ENCODE measurements at places on chromosomes 1 and 21.

GRCh38 chr21:44428281-44428960 is 26.9 kb upstream of the LRRC3 start:
- no peak for DNase-seq

DNA sequence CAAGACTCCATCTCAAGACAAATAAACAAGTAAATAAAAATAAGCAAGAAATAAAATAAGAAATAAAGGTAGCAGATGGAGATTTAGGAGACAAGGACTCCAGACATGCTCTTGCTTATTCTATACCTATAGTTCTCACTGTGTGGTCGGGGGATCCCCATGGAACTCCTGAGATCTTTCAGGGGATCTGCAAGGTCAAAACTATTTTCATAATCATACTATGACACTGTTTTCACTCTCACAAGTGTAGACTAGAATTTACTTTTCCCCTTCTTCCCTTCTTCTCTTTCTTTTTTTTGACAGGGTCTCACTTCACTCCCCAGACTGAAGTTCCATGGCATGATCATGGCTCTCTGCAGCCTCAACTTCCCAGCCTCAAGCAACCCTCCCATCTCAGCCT is 29.8 kb upstream of the NLRP3 start:
- DNase-seq = no peak

DNA sequence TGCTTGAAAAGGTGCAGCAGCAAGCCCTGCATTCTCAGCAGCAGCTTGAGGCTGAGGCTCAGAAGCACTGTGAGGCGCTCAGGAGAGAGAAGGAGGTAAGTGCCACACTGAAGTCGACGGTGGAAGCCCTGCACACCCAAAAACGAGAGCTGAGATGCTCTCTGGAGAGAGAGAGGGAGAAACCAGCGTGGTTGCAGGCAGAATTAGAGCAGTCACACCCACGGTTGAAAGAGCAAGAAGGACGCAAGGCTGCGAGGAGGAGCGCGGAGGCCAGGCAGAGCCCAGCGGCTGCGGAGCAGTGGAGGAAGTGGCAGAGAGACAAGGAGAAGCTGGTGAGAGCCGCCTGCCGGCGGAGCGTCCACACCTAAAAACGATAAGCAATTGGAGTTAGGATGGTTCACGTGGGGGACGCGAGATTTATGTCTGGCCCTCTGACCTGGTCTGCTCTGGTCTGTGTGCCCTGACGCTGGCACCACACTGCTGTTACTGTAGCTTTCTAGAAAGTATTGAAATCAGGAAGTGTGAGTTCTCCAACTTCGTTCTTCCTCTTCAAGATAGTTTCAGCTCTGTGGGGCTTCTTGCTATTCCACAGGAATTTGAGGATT is 26.7 kb upstream of the DIP2A start:
- no peak for DNase-seq

DNA sequence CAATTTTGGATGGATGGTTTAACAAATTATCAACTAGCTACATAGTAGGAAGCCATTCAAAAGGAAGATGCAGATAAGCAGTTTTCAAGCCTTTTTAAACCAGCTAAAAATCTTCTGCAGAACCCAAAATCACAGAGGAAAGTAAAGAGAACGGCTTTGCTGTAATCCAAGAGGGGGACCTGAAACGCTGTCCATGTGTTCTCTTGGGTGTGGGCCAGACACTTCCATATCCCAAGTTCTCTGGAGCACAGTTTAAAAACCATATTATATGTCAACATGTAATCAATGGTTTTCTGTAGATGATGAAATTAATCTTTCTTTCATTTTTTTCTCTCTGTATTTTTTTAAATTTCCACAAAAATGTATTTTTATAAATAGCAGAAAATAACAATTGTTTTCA is 90.5 kb downstream of the SELENOF start:
- no peak for DNase-seq

GRCh38 chr1:177209357-177209756 is 38.6 kb downstream of the BRINP2 start:
- peak; percentile 100 for DNase-seq

- DNase-seq = no peak
Measured at GRCh38 chr21:41825216-41825615, 53.9 kb downstream of the PRDM15 start.

DNA sequence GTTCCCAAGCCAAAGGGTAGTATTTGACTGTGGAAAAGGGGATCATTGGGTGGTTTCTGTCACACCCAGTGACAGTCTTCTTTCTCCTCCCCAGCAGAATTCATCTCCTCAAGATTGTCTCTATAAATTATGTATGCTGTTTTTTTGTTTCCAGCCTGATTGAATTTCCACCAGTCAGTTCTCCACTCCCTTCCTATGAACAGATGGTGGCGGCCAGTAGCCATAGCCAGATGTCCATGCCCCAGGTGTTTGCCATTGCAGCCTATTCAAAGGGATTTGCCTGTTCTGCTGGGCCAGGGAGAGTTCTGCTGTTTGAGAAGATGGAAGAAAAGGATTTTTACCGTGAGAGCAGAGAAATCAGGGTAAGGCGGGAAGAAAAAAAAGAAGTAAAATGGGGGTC is 12.9 kb downstream of the CFAP57 start:
- no peak for DNase-seq

DNA sequence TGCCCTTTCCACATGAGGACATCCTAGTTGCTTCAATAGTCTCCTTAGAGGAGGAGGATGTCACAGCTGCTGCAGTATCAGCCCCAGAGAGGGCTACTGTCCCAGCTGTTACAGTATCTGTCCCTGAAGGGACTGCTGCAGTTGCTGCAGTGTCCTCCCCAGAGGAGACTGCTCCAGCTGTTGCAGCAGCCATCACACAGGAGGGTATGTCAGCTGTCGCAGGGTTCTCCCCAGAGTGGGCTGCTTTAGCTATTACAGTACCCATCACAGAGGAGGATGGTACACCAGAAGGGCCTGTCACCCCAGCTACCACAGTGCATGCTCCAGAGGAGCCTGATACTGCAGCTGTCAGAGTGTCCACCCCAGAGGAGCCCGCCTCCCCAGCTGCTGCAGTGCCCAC is 78.5 kb upstream of the BMP8A start:
- no peak for DNase-seq

DNA sequence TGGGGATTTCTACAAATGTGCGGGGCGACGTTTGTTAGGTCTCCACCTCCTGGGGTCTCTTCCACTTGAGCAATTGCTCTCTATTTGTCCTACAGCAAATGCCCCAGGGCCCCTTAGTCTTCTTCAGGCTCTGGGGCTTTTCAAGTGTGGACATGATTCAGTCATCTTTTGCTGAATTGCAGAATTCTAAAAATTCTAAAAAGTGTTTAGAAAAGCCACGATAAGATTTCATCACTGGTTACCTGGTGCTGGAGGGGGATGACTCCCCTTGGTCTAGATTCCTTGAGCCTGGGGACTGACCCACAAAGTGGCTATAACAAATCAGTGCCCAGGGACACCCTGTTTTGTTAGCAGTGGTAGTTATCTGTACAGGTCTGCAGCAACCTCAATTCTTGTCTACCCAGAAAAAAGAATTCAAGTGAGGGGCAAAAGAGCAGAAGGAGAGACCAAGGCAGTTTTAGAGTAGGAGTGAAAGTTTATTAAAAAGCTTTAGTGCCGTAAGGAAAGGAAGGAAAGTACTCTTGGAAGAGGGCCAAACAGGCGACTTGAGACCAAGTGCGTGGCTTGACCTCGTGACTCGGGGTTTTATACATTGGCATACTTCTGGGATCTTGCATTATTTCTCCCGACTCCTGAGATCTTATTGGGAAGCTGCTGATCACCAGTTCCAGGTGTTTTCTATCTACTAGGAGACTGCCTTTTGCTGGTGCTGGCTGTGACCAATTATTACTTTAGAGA is 25.2 kb downstream of the PROK1 start:
- no peak for DNase-seq

DNA sequence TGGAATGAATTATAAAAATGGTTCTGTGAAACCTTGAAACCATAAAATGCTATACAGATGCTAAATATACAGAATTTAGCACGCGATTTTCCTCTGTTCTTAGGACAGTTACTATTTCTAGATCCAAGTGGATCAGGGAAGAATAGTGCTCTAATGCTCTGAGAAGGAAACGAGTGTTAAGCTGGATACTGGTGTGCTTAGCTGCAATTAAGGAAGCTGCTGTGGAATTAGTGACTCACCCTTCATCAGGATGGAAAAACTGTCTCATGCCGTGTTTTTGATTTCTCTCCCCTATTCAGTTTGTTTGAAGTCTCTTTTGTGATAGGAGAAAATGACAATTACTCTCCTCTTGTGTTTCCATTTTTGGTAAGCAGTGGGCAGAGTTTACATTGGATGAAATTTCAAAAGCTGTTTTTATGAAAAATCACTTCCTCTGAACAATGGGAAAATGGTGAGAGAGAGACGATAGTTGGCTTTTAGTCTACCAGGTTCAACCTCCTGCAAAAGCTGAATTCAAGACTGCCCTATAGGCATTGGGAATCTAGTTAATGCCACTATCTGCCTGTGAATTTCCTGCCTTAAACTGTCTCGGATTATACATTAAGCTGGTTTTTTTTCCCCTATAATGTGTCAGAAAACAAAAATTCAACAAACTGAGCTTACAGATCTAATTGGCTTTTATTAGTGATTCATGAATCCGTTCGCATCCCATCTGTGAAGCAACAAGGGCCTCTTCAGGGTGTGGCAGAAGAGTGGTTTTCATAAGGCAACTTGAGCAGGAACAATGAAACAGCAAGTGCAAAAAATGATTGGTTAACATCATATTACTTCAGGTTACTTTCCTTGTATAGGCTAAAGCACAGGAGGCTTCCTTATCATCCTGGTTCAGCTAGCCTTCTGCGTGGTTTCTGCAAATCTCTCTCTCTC is 179.8 kb downstream of the ST6GALNAC3 start:
- DNase-seq = no peak

DNA sequence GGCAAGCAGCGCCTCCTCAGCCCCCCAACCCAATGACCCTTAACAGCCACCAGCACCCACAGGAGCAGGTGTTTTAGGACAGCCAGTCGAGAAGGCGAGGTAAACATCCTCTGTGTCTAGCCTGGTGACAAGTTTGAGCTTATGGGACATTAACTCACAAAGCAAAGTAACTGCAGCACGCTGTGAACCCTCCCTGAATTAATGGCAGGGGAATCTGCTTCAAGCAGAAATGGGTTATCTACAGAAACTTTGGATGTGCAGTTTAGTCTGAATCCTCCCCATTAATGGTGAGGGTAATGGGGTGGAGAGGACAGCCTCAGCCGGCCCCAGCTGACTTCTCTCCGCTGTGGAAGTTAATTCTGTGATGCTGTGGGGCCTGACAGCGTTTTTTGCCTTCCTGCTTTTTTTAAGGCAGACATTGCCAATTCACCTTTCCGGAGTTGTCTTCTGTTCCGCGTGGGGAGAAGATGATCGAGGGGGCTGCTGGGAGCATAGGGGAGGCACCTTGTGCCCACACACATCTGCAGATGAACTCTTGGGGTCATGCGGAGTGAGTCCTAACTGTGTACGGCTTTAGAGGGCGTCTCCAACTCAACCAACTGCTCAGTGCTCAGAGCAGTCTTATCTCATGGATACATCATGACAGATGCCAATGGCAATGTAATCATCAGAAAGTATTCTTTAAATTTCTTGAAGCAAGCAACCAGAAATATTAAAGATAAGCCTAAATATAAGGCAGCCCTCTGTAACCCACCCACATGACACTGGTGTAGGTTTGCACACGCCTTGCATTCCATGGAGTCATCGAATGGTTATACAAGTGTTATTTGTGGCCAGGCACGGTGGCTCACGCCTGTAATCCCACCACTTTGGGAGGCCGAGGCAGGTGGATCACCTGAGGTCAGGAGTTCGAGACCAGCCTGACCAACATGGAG is 41.0 kb downstream of the POFUT2 start:
- DNase-seq = no peak
